Hypothalamus (tissue), 51 donors: ENCODE measurements at places on chromosomes 12 and 14.

DNA sequence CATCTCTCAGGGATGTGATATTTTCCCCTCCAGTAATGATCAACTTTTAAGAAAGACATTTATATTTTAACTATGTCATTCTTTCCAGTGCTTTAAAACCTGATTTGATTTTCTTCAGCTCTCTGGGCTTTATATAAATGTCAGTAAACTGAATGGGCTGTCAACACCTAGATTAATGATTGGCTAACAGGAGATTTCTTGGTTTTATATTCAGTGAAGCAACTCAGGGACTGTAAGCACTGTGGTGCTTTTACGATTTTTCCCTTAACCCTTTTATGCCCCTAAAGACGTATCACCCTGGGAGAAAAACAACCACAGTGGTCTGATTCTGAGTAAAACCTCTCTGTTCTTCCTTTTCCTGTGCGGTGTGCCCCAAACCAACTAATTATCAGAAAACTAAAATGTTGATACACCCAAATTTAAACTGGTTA is 38.0 kb downstream of the PTGER2 start:
- DNase-seq, result no peak

DNA sequence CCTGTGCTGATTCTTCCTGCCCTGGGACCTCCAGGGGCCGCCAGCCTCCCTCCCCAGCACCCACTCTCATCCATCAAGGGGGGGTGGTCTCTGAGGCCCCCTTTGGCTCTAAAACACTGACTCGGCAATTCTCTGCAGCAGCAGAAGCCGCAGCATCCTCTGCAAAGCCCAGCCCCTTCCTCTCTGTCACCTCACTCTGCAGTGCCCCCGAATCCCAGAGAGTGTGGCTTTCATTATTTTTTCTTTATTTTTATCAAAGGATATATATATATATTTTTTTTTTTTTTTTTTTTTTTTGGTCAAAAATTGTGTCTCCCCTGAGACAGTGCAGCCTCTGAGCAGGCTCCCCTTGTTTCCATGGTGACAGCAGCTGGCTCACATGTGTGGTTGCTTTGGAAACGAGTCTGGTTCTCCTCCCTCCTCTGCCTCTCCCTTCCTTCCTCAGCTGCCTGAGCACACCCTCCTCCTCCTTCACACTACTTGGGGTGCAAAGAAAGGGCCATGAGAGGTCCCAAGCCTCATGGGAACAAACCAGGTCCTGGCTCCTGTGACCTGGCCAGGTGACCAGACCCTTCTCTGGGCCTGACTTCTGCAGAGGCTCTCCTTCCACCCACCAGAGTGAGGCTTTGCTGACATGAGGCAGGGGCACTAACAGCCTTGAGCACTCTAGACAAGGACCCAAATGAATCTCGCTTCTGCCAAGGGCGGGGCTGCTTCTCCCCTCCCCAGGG is 100.5 kb downstream of the LRRC74A start:
- no peak for DNase-seq

DNA sequence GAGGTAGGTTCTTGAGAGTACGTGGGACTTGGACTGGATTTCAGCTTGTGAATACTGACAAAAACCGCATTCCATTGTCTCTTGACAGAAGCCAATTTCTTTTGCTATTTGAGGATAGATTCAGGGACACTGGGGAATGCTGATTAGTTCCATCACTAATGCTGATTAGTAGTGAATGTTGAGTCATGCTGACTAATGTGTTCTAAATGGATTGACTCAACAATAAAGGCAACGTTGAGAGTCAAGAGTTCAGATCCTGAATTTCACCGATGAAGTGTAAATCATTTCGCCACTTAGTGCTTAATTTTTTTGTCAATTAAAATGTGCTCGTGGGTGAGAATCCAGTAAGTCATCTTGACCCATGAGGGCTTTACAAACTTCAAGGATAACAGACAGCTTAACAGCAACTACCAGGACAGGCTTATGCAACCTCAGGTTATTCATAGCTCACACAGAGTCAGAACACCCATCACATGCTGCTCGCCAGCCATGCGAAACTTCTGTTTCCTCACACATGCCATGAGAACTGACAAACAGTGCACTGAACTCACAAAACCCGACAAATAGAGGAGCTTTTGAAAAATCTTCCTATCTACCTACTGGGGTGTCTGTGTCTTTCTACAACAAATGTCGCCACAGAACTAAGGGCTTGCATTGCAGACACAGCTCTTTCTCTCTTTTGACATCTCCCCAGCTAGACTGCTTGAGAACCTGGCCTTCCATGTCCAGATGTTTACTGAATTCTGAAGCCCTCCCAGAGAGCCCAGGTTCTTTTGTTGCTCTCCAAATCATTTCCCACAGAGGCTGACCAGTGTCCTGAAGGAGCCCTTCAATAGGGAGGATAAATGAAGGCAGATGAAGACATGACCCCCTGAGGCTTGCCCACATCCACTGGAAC is 316.4 kb downstream of the ZFP36L1 start:
- no peak for DNase-seq

GRCh38 chr12:22477894-22478287 is 66.5 kb downstream of the C2CD5 start:
- no peak for DNase-seq

GRCh38 chr14:78863143-78863542 is 693.0 kb downstream of the NRXN3 start:
- DNase-seq, result no peak

DNA sequence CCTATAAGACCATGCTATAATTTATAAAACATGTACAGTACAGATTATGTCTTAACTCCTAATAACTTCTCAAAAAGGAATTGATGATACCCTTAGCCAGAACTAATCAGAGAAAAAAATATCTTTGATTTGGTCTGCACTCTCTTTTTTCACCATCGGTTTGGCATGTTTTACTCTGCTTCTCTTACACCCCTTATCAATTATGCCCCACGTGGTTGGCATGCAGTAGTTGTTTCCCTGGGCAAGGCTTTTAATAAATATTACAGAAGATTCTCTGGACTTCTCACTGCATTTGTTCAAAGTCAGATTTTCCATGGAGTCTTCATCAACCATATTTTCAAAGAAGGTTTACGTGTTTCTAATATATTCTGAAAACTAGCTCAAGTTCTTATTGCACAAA is 167.4 kb upstream of the LRIG3 start:
- no peak for DNase-seq
